ENCODE measurements at places on chromosomes 3 and 15.

GRCh38 chr3:154973851-154974250 is 106.3 kb upstream of the MME start:
- DNase-seq = no peak

DNA sequence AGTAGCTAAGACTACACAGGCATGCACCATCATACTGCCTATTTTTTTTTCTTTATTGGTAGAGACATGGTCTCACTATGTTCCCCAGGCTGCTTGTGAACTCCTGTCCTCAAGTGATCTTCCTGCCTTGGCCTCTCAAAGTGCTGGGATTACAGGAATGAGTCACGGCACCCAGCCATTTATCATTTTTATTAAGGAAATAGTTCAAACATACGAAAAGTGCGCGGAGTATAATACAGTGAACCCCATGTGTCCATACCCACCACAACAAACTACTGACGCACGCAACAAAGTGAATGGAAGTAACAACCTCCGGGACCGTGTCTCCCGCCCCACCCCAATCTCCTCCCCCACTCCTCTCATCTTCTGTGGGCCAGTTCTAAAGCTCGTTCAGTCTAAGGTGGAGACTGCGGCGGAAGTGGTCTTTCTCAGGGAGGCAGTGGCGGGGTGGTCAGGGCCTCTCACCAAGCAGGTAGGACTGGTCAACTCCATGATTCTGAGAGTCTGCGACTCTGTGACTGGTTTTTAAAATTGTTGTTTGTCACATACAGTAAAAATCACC is 42.1 kb downstream of the DNAJB8 start:
- DNase-seq = no peak

DNA sequence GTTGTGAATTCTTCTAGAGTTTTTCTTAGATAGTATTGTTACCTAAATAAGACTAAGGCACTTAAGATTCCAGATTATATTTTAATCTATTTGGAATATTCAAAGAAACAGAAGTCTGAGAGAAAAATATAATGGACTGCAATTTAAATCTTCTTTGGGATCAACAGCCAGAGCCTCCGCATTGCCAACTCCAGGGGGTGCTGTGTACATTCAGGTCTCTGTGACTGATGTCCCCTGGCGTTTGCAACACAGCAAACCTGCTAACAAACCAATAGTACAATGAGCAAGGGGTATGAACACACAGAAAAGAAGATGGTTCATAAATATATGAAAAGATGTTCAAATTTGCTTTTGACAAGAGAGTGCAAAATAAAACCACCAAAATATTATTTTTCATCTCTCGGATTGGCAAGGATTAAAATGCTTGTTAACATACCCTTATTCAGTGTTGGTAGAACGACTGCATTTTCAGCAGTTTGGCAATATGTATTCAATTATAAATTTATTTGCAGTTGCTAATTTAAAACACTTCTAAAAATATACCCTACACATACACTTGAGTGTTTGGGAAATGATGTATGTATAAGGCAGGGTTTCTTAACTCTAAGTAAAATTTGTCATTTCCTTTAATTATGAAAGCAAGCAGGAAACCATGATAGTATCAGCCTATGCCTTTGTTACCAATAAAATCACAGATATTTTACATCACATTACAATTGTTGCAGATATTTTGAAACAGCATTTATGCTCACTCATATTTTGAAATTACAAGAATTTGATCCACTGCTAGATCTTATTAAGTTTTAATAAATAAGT is 16.1 kb upstream of the TM4SF1 start:
- no peak for DNase-seq

- no peak for DNase-seq
These were observed 187.1 kb downstream of the RAP2B start for GRCh38 chr3:153349108-153349499.

GRCh38 chr3:13883681-13884080 is 3.8 kb upstream of the WNT7A start:
- no peak for DNase-seq

- DNase-seq = no peak
These were observed 4.9 kb downstream of the DUSP7 start for GRCh38 chr3:52051444-52051843.
